Iris pigment epithelial cell (primary cell): ENCODE measurements at places on chromosomes 3 and 15.

- DNase-seq, result peak; percentile 6
These were observed 14.1 kb downstream of the KCNMB3 start for GRCh38 chr3:179236669-179237301.

DNA sequence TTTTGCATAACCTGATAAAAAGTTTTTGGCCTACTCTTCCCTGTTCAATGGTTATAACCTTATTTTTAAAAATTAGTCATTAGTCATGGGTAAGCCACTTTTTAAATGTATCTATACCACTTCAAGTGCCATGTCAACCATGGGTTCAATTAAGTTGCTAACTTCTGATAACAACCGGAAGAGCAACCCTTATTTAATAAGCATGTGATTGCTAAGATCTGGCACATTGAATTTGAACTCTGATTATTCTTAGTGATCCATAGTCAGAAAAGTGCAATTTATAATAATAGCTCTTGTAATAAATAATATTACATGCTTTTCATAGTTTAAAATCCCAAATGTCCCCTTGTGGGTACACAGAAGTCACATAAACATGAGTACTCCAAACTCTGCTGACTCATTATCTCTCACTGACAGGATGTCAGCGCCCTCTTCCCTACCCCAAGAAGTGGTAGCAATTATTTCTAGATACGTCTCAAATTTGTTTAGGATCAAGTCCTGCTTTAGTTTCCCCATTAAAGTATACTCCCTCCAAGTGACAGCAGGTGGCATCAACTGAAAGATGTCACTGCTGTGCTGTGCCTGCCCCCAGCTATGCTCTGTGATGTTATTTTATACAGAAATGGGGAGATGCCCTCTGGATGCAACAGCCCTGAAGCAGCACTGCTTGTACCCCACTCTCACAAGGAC is 18.6 kb downstream of the SAMD7 start:
- DNase-seq, result no peak

- DNase-seq, result peak; percentile 80
These were observed 132.1 kb downstream of the WDR76 start for GRCh38 chr15:43958861-43959330.

DNA sequence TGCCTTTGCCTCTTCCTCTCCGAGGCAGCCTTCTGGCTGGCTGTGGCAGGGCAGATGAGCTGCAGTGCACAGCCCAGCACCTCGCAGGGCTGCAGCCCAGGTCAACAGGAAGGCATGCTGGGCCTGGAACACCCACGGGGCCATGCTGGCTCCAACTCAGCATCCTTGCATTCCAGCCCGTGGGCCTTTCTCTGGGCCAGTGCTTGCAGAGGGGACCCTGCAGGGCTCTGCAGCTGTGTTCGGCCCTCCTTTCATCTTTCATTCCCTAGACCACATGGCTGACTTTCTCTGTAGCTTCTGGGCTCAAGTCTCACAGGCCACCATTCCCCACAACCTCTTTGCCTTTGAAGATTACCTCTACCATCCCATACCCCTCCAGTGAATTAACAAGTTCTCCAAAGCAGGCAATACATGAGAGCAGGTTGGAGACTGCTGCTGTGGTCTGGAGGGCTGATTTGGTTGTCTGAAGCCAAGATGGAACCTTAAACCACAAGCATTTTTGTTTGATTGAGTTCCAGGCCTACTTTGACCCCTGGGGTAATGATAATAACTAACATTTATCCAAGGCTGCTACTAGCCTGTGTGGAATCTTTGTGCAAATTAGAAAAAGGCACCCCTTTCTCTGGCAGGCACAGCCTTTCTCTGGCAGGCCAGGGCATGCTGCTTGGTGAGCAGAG is 5.9 kb downstream of the FAM131A start:
- DNase-seq, result peak; percentile 42

- no peak for DNase-seq
These were observed 588.3 kb upstream of the LMCD1 start for GRCh38 chr3:7913283-7913682.

DNA sequence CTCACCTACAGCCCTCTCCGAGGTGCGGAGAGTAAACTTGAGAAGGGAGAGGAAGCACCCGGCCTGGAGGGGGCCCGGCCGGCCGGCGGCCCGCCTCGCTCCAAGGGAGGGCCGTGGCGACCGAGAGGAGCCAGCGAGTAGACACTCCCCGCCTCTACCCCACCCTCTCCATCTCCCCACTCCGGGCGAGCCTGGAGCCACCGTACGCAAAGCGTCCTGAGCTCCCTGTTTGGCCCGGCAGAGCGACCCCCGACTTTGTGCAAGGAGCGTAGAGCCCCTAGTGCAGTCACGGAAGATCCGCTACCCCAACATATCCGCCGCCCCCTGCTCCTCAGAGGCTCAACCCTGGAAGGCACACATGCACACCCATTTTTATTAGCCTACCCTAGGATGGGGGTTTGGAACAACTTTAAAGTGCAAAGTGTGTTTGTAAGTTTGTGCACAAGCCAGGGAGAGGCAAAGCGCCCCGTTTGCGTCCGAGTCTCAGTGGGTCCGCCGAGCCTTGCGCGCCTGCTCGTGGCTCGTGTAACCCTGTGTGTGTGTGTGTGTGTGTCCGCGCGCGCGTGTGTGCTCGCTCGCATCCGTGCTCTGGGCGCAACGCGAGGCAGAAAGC is 508 bp upstream of the SMAD6 start:
- DNase-seq, result peak; percentile 76

DNA sequence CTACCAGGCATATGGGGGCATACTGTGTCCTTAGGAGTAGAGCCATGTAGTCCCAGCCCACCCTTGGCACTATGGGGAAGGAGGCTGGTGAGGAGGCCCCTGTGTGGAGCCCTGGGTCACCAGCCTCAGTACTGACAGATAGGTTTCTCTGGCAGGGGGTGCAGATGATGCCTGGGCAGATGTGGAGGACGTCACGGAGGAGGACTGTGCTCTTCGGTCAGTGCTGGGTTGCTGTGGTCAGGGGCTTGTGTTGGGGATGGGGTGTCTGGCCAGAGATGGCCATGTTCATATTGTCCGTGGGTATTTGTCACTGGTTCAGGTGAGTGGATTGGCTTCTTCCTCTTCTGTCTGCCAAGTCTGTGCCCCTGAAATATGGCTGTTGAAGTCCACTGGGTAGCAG is 20.0 kb downstream of the MTMR14 start:
- DNase-seq, result no peak

GRCh38 chr3:12983319-12983718 is 89.9 kb downstream of the IQSEC1 start:
- no peak for DNase-seq

DNA sequence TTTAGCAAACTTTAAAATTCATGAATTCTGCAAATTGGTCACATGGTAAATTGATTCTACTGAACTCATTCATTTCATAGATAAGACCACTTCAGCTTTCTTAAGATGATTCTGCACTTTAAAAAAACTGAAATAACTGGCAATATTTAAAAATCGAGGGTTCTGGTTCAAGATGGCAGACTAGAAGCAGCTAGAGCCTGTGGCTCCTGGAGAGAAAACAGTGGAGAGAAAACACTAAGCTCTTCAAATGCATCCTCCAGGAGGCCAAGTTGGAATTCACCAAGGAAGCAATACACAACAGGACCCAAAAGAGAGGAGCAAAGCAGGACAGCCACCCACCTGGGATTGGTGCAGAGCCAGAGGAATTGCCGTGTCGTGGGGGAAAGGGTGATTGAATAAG is 132.1 kb downstream of the SPATA16 start:
- no peak for DNase-seq

DNA sequence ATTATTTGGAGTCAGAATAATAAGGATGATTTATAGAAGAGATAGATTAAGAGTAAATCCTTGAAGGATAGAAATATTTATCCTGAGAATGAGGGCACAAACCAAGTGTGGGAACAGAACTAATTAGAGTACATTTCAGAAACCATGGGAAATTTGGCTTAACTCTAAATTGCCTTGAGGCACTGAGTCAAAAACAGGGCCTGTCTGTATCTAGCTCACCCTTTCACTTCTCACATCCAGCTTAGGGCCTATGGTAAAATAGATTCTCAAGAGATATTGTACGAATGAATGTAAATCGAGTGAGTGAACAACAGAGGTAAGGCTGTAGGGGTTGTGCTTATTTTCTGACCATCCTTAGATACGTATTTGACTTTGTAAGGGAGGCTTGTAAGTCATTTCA is 586.1 kb upstream of the DPPA4 start:
- DNase-seq, result no peak

DNA sequence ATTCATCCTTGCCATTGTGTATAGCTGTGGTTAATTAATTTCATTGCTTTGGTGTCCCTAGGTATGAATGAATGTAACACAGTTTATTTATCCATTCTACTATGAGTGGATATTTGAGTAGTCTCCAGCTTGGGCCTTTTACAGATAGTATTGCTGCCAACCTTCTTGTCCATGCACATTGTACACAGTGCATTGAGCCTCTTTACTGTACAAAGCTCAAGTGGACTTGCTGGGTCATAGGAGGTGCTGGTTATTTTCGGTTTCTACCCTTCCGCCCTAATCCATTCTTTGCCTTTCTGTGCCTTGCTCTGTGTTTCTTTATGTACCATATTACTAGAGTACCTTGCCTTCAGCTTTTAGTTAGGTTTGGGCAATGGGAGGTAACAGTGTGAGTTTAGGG is 60.7 kb downstream of the DUT start:
- no peak for DNase-seq

- DNase-seq, result no peak
These were observed 566.8 kb downstream of the NTRK3 start for GRCh38 chr15:87689716-87690115.

DNA sequence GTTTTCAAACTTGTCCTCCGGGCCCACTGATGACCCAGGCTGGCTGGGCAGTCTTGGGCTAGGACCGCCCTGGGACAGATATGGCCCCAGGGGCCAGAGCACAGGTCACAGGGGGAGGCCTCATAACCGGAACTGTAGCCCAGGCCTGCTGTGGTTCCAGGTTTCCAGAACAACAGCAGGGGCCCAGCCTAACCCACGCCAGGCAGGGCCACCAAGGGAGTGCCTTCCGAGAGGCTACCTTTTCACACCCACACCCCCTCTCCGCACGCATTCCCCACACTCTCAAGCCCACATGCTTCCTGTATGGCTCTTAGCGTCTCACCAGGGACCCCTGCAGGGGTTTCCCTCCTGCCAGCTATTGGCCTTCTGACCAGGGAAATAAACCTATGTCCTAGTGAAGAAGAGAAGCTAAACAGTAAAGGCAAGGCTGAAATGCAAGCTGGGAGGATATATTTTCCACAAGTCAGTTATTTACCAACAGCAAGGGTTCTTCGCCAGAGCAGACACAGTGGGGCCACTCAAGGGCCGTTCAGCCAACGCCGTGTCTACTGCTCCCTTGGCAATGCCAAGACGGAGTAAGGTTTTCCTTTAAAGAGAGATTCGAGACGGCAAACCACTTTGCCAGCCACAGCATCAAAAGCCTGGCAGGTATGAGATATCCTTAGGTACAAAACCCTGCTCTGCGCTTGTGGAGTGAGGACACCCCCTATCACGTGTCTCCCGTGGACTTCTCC is 135.1 kb downstream of the ATP10A start:
- no peak for DNase-seq

DNA sequence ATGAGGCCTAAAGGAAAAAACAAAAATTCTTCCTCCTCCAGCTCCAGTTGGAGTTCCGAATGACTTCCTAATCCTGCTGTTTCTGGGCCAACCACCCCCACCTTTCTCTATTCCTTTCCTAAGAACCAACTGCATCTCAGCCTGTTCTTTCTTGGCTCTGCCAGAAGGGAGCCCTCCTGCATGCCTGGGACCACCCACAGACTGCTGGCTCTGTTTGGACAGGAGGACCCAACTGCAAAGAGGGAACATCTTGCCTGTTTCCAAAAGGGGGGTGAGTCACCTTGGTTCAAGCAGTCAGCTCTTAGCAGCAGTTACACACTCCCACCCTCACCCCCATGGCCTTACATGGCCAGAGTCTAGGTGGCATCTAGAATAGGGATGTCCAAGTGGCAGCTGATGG is 116.0 kb upstream of the PRICKLE2 start:
- peak; percentile 47 for DNase-seq

GRCh38 chr3:135915206-135915605 is 50.3 kb upstream of the PPP2R3A start:
- no peak for DNase-seq

DNA sequence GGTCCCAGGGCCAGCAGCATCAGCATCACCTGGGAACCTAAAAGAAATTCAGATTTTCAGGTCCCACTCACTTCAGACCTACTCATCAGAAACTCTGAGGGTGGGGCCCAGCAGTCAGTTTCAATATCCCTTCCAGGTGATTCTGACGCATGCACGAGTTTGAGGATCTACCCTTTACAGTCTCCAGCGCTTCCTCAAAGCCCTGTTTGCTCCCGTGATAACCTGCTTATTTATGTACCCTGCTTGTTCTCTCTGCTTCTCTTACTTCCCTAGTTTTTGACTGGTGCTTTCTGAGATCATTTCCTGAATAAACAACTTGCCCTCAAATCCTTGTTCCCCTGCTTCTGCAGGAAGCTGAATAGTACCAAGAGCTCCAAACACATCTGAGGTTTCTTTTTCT is 245.3 kb downstream of the ZNF621 start:
- no peak for DNase-seq

- DNase-seq, result no peak
These were observed 32.0 kb downstream of the SELENOT start for GRCh38 chr3:150635076-150635475.

DNA sequence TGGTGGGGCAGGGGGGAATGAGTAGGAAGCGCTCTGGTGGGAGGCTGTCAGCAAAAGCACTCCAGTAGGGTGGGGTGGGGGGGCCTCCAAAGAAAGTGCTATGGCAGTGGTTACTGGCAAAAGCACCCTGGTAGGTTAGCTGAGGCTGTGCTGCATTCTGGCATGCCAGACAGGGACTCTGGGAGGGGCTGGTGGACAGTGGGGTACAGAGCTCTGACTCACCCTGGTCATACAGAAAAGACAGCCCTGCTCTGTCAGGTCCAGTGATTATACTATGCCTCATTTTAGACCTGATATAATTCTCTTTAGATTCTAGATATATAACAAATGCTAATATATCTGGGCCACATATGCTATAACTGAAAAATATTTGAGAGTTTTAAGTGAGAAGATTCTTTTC is 82.8 kb upstream of the CPNE4 start:
- DNase-seq, result no peak

GRCh38 chr3:46356909-46357308 is 3.0 kb downstream of the CCR2 start:
- no peak for DNase-seq

GRCh38 chr15:66523926-66524325 is 18.8 kb downstream of the ZWILCH start:
- DNase-seq, result no peak

GRCh38 chr15:71646767-71647486 is 163.4 kb upstream of the NR2E3 start:
- DNase-seq, result no peak

- DNase-seq, result no peak
These were observed 18.0 kb downstream of the ZDHHC19 start for GRCh38 chr3:196193133-196193735.

- no peak for DNase-seq
These were observed 4.0 kb downstream of the CLRN1 start for GRCh38 chr3:150968341-150969035.

- no peak for DNase-seq
These were observed 73.9 kb downstream of the NR1D2 start for GRCh38 chr3:24018784-24019570.
